ENCODE measurements at places on chromosomes 5 and 9.

GRCh38 chr9:121721770-121722169, 70.3 kb downstream of the DAB2IP start:
- DNase-seq: no peak

DNA sequence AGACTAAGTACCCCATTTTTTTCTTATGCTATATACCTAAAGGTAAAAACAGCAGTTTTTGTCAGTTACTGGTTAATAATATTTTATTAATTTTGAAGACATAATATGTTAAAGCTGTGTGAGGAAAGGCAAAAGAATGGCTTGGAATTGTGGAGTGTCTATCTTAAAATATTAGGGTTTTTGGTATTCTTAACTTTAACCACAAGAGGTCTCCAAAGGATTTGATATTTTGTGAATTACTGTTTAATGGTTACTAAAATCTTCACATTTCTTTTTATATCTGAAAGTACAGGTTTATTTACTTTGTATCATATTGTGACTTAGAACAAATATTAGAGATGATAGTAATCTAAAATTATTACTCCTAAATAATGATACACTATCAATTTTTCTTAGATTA, 32.0 kb upstream of the DHFR start:
- DNase-seq: peak; percentile 12

DNA sequence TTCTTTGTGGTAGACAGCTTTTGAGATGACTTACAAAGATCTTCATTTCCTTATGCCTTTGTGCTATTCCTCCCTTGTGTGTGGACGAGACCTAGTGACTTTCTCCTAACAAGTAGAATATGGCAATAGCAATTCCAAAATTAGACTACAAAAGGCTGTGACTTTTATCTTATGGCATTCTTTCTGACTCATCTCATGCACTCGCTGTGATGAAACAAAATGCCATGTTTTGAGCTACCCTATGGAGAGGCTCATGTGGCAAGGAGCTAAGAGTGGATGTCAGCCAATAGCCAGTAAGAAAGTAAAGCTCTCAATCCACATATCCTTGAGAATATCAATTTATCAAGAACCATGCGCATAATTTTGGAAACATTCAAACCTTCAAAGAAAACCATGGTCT, 380.5 kb upstream of the SMC2 start:
- DNase-seq: no peak

GRCh38 chr5:78607864-78608263, 40.7 kb downstream of the LHFPL2 start:
- no peak for DNase-seq

DNA sequence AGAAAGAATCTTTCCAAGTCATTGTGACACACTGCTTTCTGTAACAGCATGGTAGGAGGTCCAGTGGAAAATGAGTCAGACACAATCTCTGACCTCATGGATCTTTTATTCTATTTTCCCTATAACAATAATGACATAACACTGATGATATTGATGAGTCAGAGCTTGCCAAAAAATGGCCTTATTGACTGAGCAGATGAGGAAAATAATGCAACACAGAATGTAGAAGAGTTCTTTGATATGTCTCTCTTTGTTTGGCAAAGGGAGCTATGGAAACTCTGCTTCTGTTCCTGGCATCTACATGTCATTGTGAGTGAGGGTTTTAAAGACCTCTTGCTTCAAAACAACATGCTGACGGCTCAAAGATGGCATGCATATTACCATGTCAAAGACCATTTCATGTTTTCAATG, 443.1 kb upstream of the ZNF608 start:
- no peak for DNase-seq

DNA sequence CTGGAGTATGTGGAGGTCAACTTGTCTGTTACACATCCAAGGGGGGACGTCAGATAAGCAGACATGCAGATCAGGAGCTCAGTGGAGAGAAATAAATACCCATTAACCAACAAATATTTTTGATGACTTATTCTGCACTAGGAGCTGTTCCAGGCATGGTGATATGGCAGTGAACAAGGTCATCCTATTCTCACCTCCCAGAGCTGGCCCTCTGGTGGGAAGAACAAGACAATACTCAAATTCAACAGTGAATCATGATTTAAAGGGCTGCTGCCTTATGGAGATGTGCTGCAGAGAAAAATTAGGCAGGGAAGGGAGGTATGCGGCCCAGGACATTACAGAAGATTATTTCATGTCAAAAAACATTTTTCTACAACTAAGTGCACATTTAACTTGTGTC, 36.5 kb downstream of the SYK start:
- no peak for DNase-seq

- DNase-seq: no peak
Measured at GRCh38 chr9:127987103-127987614, 6.4 kb upstream of the EEIG1 start.

- DNase-seq: no peak
Measured at GRCh38 chr9:129954868-129955550, 88.0 kb downstream of the FNBP1 start.

Data from right lung (tissue), 10 donors.